ENCODE measurements at places on chromosomes 1 and 21.
A peak's percentile ranks its signal among the peaks of the same experiment; 100 is the strongest.

DNA sequence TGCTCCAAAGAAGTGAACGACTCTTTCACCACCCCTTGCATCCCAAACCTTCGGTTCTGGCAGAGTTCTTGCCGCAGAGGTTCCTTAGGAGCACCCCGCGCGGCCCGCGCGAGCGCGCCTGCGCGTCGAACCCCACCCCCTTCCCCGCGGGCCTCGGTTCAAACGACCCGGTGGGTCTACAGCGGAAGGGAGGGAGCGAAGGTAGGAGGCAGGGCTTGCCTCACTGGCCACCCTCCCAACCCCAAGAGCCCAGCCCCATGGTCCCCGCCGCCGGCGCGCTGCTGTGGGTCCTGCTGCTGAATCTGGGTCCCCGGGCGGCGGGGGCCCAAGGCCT is at the start of gene C1orf56:
C1orf56 (plus strand) TSS at position 161 of the 334 bp plus-strand sequence; CDS start at position 258, 97 bp downstream.
- DNase-seq = peak; percentile 85

DNA sequence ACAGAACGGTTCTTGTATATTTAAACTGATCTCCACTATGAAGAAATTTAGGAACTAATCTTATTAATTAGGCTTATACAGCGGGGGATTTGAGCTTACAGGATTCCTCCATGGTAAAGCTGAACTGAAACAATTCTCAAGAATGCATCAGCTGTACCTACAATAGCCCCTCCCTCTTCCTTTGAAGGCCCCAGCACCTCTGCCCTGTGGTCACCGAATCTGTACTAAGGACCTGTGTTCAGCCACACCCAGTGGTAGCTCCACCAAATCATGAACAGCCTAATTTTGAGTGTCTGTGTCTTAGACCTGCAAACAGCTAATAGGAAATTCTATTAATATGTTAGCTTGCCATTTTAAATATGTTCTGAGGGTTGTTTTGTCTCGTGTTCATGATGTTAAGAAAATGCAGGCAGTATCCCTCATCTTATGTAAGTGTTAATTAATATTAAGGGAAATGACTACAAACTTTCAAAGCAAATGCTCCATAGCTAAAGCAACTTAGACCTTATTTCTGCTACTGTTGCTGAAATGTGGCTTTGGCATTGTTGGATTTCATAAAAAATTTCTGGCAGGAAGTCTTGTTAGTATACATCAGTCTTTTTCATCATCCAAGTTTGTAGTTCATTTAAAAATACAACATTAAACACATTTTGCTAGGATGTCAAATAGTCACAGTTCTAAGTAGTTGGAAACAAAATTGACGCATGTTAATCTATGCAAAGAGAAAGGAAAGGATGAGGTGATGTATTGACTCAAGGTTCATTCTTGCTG is 147.2 kb downstream of the NR5A2 start:
- DNase-seq = no peak

DNA sequence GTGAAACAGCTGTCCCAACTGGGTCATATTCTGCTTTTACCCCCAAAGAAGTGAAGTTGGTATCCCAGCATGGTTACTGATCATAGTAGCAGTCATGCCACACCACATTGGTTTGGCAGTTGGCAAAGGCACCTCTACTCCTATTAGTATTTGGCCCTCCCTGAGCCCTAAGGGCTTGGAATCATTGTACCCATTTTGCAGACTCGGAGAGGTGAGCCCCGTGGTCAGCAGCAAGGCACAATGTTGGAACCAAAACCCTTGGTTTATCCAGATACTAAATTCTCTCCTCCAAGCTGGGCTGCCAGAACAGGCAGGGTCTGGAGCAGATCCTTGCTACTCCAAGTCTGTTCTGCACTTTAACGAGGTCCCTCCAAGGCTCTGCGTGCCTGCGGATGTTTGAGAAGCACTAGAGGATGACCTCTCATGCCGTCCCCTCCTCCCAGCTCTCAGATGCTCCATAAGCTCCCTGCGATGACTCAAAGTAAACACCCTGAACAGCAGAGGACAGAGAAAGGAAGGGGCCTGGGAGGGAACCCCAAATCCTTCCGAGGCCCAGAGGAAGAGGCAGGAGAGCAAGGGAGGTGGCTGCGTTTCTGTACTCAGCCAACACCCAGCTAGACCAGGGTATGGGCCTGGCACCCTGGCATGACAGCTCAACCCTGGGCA is 89.3 kb downstream of the PAX7 start:
- DNase-seq = no peak

DNA sequence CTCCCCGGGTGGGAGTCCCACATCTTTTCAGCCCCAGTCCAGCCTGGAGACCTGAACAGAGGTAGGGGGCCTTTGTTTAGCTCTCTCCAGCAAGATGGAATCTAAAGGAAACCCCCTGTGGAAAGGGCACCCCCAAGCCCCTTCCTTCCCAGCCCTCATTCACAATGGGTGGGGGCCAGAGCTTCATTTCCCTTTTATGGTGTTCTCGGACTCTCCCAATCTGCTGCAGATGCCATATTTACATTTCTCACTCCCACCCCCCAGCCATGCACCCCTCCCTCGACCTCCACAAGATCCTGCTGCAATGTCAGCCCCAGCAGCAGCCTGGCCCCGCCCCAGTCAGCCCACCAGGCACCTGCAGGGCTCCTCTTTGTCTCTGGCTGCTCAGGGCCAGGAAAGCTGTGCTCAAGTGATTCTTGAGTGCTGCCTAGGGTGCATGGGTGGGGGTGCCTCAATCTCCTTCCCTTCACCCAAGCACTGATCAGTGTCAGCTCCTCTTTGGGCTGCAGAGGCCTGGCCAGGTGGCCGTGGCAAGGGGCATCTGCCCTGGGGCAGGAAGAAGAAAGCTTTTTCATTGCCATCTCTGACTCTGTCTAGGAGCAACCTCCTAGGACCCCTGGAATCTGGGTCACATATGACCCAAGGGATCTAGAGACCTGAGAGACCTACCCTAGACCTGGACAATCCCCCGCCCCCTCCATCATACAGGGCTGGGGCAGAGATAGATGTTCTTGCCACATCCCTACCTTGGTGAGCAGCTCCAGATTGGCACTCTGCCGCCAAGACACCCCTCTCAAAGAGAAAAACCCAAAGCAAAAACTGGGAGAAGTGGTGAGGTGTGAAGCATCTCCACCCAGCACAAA is 1.7 kb downstream of the KIF21B start:
- DNase-seq = no peak

GRCh38 chr21:30336596-30336995 is 898 bp downstream of the KRTAP27-1 start:
- DNase-seq = no peak

- DNase-seq = peak; percentile 83
Measured at GRCh38 chr1:39973503-39974135, 18.7 kb downstream of the MFSD2A start.

DNA sequence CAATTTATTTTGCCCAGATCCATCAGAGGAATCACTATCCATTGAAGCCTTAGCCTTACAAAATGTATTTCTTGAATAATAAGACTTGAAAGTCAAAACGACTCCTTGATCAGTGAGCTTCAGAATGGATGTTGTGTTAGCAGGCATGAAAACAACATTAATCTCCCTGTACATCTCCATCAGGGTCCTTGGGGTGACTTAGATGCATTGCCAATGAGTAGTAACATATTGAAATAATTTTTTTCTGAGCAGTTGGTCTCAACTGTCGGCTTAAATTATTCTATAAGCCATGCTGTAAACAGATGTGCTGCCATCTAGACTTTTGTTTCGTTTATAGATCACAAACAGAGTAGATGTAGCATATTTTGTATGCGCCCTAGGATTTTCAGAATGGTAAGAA is 482.0 kb downstream of the AMY1C start:
- DNase-seq = no peak

- no peak for DNase-seq
Measured at GRCh38 chr1:81819613-81820012, 18.9 kb downstream of the ADGRL2 start.

- no peak for DNase-seq
Measured at GRCh38 chr21:24127651-24128050, 1479.6 kb downstream of the MRPL39 start.

DNA sequence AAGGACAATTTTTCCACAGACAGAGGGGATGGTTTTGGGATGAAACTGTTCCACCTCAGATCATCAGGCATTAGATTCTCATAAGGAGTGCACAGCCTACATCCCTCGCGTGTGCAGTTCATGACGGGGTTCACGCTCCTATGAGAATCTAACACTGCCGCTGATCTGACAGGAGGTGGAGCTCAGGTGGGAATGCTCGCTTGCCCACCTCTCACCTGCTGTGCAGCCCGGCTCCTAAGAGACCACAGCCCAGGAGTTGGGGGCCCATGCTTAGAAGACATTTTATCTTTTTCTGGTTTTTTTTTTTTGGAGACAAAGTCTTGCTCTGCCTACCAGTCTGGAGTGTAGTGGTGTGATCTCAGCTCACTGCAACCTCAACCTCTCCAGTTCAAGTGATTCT is 16.0 kb downstream of the GNB1 start:
- no peak for DNase-seq

DNA sequence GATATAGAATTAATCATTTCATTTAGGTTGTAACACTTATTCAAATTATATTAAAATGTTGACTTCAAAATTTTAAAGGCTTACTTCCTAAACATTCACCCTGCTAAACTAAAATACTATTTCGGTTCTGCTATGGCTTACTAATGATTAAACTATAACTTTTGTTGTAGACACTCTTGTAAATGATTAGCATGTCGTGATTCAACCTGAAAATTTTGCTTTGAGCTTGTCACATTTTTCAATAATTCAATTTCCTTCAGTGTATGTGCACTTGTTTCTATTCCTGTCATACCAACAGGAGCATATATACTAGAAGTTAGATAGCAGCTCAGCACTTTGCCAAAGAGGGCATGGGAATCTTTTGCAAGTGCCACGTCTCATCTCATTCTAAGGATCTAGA is 1018.8 kb downstream of the AMY1C start:
- no peak for DNase-seq

DNA sequence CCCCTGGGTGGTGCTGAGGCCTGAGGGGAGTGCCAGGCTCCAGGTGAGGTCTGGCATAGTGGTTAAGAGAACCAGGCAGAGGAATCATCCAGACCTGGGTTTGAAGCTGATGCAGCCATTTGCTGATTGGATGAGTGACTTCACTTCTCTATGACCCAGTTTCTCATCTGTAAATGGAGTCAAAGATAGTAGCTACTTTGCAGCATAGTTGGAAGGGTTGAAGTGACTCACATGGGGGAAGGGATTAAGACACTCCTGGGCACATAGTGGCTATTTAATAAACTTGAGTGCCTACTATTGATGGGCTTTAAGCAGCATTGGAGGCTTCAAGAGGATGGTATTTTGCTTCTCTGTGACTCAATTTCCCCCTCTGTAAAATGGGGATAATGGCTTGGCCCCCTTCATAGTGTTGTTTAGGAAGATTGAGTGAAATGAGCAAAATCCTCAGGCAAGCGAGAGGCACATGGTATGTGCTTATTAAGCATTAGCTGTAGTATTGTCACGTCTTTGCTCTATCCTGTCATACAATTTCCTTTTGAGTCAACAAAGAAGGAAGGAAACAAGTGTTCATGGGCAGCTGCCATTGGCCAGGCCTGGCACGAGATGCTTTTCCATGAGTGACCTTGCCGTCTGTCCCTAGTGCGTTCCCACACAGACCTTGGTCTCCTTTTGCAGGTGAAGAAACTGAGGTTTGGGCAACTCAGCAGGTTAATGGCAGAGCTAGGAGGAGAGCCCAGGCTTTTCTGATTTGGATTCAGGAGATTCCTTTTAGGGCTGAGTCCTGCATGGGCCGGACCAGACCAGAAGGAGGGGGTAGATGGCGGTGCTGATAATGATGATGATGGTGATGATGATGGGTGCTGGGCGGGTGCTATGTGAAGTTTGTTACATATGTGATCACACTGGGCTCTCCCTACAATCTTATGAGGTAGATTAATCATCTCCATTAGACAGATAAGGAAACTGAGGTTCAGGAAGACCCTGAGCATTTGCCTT is 131.1 kb upstream of the WNT4 start:
- DNase-seq = no peak

DNA sequence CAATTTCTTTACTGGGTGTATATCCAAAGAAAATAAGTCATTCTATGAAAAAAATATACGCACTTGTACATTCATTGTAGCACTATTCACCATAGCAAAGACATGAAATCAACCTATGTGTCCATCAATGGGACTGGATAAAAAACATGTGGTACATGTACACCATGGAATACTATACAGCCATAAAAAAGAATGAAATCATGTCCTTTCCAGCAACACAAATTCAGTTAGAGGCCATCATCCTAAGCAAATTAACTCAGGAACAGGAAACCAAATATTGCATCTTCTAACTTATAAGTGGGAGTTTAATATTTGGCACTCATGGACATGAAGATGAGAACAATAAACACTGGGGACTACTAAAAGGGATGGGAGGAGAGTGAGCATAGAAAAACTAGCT is 325.7 kb downstream of the TGFB2 start:
- no peak for DNase-seq

- peak; percentile 90 for DNase-seq
Measured at GRCh38 chr1:236064674-236065508, at the start of gene NID1. Gene NID1, minus strand, starts transcription at chr1:236065090. Its CDS starts 11 bp downstream, at chr1:236065079.

DNA sequence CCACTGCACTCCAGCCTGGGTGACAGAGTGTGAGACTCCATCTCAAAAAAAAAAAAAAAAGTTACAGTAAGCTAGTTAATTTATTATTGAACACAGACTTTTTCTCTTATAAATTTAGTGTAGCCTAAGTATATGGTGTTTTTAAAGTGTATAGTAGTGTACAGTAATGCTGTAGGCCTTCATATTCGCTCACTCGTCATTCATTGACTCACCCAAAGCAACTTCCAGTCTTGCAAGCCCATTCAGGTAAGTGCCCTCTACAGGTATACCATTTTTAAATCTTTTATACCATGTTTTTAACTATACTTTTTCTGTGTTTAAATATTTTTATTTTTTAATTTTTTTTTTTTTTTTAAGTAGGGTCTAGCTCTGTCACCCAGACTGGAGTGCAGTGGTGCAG is 12.1 kb downstream of the POU2F1 start:
- no peak for DNase-seq

- DNase-seq = peak; percentile 45
Measured at GRCh38 chr1:52348704-52349300, 17.2 kb downstream of the CC2D1B start.

- no peak for DNase-seq
Measured at GRCh38 chr1:241271427-241271826, 85.6 kb downstream of the RGS7 start.

DNA sequence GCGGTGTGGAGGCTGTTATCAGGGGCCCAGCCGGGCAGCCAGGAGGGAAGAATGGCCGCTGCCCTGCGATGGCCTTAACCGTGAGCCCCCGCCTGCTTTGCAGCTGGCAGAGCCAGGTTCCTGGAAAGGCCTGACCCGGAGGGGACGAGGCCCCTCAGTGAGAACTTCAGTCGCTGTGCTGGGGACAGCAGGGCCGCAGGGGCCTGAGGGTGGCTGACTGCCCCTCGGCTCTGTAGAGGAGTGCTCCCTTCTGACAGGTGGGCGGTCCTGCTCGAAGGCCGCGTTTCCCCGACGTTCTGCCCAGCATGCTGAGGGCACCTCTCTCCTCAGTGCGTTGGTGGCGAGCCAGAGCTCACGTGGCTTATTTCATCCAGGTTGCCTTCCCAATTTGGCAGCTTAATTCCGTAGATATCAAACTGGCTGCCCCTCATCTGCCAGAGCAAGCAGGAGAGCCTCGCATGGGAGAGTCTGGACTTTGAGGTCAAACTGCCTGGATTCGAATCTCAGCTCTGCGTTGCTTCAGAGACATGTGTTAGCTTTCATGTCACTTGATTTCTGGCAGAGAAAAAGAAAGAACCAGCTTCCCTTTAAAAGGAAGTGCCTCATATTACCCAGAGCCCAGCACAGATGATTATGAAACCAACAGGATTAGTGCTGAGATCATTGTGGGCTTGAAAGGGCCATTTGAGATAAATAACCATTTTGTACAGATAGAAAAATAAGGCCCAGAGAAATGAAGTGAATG is 239.8 kb downstream of the SDCCAG8 start:
- no peak for DNase-seq

Data from HEK293T (cell line).